ENCODE measurements at places on chromosomes 2 and 18.

GRCh38 chr18:47985866-47986265 lies 55.4 kb upstream of the SMAD2 start:
- no peak for DNase-seq

GRCh38 chr2:73408198-73408597 lies 22.6 kb downstream of the ALMS1 start:
- no peak for DNase-seq

- DNase-seq: no peak
These were observed 120.8 kb upstream of the DDX18 start for GRCh38 chr2:117693651-117694050.

DNA sequence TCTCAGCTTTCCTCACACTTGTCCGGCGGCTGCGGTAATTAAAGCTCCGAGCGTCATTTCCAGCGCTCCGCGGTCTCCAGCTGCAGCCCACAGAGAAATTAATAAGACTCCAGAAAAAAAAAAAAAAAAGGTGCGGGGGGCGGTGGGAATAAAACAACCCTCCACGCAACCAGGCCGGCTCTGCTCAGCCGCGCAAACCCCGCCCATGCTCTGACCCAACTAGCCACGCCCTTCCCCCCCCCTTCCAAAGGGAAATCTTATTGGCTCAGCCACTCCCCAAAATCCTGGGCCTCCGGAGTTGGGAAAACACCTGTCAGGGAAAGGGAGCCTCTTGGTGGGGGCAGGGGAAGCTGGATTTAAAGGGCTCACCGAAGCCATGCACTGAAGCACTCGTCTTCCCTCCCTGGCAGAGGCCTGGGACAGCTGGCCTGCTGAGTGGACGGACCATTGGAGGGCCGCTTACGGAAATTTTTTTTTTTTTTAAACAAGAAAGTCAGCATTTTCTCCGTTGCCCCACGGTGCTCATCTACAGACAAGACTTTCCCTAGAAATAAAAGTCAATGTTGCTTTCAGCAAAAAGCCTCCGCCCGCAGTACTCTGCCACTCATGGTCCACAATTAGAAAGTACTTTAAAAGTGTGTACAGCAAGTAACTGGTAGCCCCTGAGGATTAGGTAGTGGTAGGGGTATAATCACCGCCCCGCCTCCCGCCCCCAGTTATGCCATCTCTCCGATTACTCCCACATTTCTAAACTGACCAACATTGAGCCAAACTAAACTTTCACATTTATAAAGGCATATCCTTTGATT lies 674 bp upstream of the ERBB4 start:
- no peak for DNase-seq

GRCh38 chr2:220396287-220396686 lies 768.9 kb downstream of the SLC4A3 start:
- DNase-seq: no peak

DNA sequence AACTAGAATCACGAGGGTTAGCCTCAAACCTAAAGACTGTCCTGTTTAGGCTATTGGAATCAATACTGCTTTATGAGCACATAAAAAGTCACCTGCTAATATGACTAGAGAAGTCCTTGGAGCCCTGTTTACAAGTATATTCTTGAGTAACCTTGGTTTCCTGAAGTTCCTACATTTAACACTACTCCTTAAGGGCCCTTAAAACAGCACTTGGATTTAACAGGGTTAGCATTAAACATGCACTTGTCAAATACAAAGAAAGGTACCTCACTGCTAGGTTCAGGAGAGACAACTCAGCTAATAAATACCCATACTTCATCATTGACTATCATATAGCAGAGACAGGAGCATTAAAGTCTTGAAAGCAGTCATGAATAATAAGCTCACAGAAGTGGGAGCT lies 96.7 kb downstream of the SLC5A7 start:
- no peak for DNase-seq

DNA sequence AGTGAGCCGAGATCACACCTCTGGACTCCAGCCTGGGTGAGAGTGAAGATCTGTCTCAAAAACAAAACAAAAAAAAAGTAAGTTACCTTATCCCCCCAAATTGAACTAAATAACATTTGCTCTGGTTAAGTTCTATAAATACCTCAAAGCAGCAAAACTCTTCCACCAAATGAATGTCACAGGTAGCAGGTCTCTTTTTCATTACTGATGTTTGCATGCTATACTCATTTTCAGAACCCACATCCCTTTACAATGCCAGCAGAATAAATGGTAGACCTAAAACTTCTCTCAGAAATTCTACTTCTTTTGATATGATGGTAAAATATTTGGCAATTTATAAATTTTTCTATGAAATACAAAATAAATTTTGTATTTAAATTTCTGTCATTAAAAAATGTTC lies 22.3 kb downstream of the INO80D start:
- DNase-seq: no peak

DNA sequence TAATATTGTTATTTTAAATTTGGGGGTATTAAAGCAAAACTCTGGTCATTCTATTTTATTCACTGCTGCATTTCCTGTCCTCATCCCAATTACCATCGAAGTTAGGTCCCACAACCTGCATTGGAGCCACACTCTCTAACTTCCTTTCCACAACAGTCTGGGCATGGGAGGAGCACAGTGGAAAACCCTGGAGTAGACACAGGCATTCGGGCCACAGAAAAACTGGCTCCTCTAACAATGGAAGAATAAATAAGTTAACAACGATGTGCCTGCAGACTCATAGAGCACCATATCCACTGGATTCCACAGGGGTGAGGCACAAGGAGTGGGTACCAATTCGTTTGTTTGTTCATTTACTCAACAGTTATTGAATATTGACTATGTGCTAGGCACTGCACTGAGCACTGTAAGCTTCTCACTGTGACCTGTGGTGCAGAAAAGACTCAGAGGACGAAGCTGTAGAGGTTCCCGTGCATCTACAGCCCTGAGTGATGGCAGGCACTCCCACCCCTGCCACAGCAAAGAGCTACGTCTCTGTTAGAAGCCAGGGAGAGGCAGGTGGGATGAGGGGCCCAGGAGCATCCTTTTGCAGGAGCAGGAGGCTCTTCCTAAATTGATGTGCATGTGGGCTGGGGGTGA lies 154.2 kb upstream of the PGAP1 start:
- no peak for DNase-seq

GRCh38 chr2:4678927-4679326 lies 975.6 kb downstream of the DCDC2C start:
- no peak for DNase-seq

GRCh38 chr18:31942291-31942998 lies 483 bp downstream of the TRAPPC8 start:
- DNase-seq: no peak

DNA sequence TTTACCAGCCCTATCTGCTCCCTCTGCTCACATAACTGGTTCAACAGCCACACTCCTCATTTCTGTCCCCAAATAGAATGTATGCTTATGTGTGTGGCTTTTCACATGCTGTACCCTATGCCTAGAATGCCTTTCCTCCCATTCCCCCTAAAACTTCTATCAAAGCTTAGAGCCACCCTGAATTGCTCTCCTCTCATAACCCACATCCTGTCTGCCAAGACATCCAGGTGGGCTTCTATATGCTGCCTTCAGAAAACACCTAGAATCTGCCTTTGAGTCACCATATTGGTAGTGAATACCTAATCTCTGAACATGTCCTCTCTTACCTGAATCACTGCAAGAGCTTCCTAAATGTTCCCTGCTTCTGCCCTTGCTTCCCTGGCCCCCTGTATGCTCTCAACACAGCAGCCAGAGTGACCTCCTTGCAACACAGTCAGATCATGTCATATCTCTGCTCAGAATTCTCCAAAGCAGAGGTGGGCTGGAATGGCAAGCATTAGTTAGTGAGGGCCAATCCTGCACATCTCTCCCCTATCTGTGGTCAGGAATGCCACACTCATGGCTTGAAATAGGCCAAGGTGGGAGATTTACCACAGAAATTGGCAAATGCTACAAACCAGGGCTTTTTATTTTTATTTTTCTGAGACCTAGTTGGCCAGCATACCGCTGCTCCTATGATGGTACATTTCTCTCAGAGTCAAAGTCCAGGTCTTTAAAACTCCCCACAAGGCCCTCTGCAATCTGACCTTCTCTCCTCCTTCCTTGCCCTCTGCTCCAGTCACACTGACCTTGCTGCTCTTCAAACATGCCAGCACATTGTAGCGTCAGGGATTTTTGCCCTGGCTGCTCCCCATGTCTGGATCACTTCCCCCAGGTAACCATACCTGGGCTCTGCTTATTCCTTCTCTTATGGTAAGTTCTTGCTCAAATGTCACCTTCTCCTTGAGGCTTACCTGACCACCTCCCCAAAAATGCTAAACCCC lies 111.8 kb upstream of the STON1 start:
- DNase-seq: no peak

DNA sequence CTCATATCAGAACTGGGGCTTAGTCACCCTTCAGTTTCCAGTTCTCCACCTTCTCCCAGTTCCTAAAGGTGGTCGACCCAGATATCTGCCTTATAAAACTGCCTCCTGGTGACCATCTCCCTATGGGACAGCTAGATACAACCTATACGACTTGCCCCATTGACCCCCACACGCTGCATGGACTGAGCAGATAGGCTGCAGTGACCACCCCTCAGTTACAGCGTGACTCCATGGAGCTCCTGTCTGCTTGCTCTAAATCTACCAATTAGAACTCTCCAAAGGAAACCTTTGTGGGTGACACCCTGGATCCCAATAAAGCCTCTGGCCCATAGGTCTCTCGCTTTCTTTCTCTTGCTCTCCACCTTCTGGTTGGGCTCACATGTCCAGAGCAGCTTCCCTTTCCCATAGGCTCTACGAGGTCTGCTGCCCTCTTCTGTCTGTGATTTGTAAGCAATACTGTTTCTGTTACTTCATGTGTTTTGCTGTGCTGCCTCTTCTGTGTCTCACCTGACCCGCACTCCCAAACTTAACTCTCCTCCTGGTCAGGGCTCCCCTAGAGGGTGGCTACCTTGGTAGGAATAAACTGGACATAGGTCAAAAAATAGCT lies 971.3 kb upstream of the FAM98A start:
- no peak for DNase-seq

GRCh38 chr18:30908381-30908780 lies 134.2 kb downstream of the DSC3 start:
- no peak for DNase-seq

DNA sequence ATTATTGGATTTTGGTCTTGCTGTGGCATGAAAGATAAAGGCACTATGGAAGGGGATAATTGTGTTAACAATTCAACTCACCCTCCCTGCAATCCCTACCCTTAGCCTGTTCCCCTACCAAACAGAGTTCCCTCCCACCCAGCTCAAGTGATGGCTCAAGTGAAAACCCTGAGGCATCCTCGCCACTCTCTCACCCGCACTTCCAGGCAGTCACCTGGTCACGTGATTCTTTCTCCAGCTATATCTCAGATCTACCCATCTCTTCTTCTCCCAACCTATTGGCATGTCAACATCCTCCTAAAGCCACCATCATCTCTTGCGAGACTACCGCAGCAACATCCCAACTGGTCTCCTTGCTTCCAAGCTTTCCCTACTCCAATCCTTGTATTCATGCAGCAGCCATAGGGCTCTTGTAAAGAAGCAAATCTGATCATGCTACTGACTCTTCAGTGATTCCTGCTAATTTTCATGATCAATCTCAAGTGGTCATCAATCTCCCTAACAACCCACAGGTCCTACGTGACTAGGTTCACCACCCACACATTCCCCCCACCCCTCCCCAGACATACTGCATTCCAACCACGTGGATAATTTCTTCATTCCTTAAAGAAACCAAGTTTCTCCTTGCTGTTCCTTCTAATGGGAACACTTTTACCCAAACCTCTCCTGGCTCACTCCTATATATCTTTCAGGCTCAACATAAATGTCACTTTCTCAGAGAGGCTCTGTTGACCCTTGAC lies 66.7 kb downstream of the MBD2 start:
- no peak for DNase-seq

- DNase-seq: no peak
These were observed 35.2 kb downstream of the HS1BP3 start for GRCh38 chr2:20615466-20616241.

DNA sequence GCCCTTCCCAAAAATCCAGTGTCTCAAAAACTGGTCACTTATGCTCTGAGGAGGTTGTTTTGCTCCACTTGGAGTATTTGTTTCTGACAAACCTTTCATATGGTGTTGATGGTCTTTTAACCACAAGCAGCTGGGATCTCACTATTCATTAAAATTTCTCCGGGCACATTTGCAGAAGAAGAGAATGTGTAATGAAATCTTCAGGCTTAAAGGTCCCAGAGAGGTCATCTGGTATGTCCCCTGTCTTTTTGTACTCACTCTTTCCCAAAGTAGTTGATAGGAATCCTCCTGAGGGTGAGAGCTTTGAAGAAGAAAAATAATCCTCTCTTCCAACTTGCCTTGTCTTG lies 430.8 kb downstream of the SETBP1 start:
- no peak for DNase-seq

GRCh38 chr2:180191432-180192124 lies 184.5 kb upstream of the CWC22 start:
- DNase-seq: no peak

- DNase-seq: no peak
These were observed 253.9 kb downstream of the TWIST2 start for GRCh38 chr2:239101807-239102206.

DNA sequence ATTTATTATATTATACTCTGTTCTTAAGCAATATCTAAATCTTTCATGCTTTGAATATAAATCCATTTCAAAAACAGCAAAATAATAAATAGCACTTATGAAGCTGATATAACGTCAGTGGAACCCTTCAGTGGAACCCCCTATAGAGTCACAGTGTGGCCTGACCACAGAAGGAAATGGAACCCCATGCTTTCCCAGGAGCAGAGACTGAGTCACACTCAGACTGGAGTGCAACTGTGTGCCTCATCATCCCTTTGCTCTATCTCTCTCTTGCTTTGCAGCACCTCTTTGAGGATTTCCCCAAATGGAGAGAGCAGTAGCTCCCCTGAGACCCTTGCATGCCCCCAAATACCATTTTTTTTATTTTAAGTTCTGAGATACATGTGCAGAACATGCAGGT lies 13.1 kb downstream of the NXPH2 start:
- no peak for DNase-seq

DNA sequence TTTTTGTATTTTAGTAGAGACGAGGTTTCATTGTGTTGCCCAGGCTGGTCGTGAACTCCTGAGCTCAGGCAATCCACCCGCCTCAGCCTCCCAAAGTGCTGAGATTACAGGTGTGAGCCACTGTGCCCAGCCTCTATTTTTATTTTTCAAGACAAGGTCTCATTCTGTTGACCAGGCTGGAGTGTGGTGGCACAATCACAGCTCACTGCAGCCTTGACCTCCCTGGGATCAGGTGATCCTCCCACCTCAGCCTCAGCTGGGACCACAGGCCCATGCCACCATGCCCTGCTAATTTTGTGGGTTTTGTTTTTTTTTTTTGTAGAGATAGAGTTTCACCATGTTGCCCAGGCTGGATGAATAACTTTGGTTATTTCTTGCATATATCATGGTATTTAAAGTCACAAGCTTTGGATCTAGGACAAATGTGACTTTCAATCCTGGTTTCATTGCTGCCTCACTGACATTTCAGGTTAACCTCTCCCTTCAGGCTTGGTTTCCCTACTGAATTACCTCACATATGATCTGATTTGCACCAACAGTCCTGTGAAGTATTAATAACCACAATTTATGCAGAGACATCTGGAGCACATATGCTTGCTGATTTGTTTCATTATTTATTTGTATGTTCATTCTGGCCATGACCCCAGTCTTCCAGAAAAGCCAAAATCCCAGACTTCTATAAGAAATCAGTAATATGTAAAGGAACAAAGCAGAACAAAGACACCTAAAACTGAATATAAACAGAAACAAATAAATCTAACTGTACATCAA lies 17.5 kb upstream of the RAB31 start:
- DNase-seq: no peak

All from stimulated activated CD8-positive, alpha-beta memory T cell treated with anti-CD3 and anti-CD28 coated beads, Interleukin-15, amount 100 ng/mL, for 4 hours (primary cell).